Stimulated activated CD8-positive, alpha-beta memory T cell treated with anti-CD3 and anti-CD28 coated beads, Interleukin-15, amount 100 ng/mL, for 4 hours (primary cell): ENCODE measurements at places on chromosomes 2 and 18.

GRCh38 chr2:232476045-232476444 lies 11.6 kb downstream of the ECEL1 start:
- DNase-seq, result no peak

DNA sequence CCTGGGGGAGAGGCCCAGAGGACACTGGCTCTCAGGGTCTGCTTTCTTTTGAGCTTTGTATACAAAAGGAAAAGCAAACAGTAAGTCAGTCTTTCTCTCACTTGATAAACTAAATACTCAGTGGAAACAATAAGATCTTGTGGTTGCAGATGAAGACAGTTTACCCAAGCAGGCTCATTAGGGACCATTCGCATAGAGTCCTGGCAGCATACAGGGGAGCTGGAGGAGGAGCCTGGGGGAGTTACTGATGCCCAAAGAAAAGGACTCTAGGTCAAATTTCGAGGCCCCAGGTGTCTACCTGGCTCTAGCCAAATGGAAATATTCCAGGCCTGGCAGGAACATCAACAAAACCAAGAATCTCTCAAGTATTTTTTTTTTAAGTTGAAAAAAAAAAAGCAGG lies 225.3 kb downstream of the CNTNAP5 start:
- DNase-seq, result no peak

DNA sequence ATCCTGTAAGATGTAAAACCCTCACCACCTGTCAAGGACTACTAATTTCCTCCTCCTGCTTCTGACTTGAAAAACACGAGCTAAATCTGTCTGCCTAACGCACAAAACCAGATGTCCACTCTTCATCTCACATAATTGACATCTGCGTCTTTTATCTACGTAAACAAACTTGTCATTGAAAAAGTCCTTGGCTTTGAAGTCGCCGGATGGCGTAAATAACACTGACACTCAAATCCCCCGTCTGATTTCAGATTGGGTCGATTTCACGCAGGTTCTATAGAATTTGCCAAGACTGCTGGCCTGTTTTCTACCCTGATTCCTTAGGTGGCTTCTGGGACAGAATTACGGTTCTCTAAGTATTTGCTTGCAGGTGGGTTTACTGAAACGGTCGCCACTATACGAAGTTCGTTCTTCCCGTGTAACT lies 539 bp upstream of the MOB4 start:
- no peak for DNase-seq

DNA sequence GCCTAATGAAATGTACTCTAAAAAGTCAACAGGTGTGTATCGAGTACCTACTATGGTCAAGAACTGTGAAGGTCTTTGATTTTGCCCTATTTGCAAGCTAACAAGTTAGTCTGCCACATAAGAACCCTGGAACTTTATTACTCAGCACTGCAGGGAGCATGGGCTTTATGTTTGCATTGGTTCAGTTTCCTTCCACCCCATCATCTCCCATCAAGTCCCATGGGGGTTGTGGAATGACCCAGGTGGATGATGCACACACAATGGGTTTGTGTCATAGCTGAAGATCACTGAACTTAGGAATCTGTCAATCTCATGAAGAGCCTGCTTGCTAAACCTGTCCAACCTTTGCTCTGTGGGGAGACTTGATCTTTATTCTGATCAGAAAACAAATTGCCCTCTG lies 265.5 kb downstream of the RPRM start:
- no peak for DNase-seq

DNA sequence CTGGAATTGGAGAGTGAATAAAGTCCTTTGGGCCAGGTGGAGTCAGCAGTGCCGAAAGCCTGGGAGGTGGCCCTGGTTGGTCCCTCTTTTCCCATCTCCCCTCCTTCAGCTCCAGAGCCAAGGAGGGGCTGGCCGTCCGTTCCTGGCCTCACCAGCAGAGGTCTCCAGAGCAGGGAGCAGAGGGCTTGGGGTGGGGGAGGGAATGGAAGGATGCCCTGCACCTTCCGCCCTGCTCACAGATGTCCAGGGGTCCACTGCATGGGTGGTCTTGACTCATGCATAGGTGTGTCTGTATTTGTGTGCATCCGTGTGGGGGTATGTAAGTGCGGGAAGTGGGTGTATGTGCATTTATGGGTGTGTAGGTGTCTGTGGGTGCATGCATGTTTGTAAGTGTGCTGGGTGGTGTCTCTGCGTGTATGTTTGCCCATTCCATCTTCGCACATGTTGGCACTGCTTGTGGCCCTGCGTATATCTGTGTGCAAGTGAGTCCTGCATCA lies 201.8 kb downstream of the ZFP36L2 start:
- no peak for DNase-seq

- DNase-seq, result no peak
Observed at GRCh38 chr18:25831301-25831701, 259.1 kb downstream of the SS18 start.

DNA sequence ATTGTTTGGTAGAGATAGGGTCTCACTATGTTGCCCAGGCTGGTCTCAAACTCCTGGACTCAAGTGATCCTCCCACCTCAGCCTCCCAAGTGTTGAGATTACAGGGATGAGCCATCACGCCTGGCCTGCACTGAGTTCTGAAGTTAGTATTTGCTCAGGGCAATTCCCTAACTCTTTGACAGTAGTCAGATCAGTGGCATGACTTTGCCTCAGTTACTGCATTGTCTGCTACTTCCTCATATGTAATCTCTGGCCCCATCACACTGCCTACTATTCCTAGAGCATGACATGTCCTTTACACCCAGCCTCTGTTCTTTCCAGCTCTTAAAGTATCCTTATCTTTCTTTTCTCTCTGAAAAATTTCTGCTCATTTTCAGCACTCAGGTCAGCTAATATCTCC lies 193.5 kb downstream of the LDLRAD4 start:
- no peak for DNase-seq

DNA sequence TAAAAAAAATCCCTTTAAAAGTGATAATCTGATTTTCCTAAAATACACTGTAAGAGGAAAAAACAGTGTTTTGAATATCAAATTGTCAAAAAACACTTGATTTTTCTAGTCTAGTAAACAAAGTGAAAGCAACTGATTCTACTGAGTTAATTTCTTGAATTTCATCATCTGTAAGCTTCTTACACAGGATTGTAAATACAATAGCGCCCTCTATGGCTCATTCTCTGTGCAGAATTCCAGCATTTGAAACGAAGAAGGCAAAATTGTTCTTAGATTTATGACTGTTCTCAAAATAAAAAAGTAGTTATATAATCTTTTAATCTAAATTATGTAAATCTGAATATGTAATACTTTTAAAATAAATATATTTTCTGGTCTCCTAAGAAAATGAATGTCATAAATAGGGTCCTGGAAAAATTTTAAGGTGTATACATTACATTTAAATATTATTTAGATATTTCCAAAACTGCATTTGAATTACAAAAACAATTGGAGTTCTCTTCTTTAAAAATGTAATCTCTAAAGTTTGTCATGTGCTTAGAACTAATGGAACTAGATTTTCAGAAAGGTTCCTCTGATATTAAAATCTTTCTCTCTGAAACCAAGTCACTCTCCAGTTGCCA lies 176.9 kb upstream of the MC4R start:
- DNase-seq, result no peak

- peak; percentile 21 for DNase-seq
Observed at GRCh38 chr18:9334973-9335696, 562 bp downstream of the TWSG1 start.

- no peak for DNase-seq
Observed at GRCh38 chr18:36157441-36157840, 27.7 kb downstream of the ELP2 start.

DNA sequence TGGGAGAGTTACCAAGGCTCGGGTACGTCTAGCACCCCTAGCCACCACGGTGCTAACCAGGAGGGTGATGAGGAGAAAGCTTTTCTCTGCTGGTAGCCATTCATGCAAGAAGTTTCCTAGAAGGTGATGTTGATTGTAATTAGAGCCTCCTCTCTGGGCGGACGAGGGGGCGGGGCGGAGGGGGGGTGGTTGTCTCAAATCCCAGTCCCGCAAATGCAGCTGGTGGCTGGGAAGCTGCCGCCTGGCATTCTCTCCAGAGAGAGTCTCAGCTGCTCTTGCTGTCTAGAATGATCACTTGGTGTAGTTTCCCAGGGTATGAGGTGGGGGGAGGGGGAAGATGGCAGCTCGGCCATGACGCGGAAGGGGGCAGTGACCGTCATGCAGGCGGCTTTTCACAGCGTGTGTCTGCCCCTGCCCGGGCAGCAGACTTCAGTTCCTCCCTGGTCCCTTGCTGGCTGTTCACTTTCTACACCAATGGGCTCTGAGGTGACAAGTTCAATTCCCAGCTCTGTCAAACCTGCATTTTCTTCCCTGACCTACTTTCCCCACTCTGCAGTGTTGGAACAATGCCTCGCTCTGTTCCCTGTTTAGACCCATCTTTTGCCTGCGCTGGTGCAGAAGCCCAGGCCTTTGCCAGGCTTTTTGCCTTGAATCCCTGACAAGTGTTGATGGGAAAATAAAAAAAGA lies 61.5 kb upstream of the KLF7 start:
- DNase-seq, result no peak

- DNase-seq, result no peak
Observed at GRCh38 chr2:101114268-101114783, 36.9 kb downstream of the TBC1D8 start.

- DNase-seq, result no peak
Observed at GRCh38 chr18:65751155-65752085, 608 bp downstream of the CDH7 start.

- no peak for DNase-seq
Observed at GRCh38 chr2:112733871-112734270, 13.1 kb downstream of the NT5DC4 start.

GRCh38 chr2:241489733-241490680 lies 18.4 kb downstream of the STK25 start:
- DNase-seq, result no peak

- DNase-seq, result no peak
Observed at GRCh38 chr2:170647741-170648436, 67.2 kb upstream of the SP5 start.

DNA sequence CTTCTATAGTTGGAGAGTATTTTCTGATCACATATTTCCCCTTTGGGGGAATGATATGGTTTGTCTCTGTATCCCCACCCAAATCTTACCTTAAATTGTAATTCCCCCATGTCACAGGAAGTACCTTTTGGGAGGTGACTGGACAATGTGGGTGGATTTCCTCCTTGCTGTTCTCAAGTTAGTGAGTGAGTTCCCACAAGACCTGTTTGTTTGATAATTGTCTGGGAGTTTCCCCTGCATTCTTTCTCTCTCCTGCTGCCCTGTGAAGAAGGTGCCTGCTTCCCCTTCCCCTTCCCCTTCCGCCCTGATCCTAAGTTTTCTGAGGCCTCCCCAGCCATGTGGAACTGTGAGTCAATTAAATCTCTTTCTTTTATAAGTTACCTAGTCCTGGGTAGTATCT lies 222.7 kb upstream of the SLC39A10 start:
- DNase-seq, result no peak

DNA sequence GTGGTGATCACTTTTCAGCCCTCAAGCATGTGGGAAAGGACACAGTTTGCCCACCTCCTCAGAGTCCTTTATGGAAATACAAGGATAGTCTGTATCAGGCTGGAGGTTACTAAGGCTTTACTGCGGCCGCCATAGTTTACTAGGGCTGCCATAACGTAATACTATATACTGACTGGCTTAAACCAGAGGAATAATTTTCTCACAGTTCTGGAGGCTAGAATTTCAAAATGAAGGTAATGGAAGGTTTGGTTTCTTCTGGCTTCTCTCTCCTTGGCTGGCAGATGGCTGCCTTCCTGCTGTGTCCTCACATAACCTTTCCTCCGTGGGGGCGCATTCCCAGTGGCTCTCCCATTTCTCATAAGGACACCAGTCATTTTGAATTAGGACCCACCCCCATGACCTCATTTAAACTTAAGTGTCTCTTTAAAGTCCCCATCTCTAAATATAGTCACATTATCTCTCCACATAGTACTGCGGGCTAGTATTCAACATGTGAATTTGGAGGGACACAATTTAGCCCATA lies 12.5 kb upstream of the ATIC start:
- no peak for DNase-seq

DNA sequence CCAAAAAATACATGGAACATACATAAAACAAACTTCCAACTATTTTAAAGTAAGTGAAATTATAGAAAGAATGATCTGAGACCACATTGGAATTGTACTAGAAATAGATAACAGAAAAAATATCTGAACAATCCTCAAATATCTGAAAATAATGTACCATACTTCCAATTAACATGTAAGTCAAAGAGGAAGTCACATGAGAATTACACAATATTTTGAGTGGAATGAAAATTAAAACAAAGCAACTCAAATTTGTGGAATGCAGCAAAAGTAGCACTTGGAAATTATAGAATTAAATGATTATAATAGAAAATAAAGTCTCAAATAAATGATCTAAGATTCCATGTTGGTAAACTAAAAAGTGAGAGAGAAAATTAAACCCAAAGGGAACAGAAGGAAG lies 38.3 kb upstream of the CTIF start:
- DNase-seq, result no peak

DNA sequence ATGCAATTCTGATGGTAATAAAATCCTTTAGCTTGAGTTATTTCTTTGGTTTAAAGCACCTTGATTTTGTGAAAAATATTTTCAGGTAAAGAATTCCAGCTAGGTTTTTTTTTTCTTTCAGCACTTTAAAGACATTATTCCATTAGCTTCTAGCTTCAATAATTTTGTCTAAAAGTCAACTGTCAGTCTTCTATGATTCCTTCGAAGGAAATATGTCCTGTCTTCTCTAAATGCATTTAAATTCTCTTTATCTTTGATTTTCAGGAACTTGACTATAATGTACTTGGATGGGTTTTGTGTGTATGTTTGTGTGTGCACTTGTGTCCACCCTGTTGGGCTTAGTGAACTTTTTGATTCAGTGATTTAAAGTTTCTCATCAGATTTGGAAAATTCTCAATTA lies 4.7 kb downstream of the LONRF2 start:
- no peak for DNase-seq

GRCh38 chr2:164920430-164920829 lies 34.9 kb downstream of the SLC38A11 start:
- no peak for DNase-seq

DNA sequence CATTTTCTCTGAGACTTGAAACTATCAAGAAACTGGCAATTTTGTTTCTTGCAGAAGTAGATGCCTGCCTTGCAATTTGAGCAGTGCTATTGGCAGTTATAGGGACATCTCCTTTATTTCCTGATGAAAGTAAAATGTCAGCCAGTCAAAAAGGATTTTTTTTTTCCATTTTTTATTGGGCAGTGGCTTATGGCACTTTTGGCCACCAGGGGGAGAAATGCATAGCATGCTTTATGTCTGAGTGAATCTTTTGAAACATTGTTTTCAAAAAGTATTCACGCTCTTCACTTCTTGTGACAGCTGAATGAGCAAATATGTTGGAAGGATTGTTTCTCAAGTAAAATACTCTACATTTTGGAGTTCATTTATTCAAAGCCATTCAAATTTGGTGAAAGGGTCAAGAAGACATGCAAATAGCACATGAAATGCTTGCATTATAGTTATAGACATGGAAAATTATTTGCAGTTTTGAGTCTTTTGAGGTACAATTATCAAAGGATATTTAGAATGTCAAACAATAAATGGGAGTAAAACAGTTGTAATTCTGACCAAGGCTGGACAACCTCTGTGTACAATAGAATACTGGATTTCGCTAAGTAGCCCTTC lies 491.0 kb downstream of the CDH2 start:
- DNase-seq, result no peak
